ENCODE measurements at places on chromosomes 3 and 15. TPM values are rescaled to one million over a fixed set of nuclear protein-coding genes. Genes with fewer than 3 reads are reported as not detected.
A peak's percentile ranks its signal among the peaks of the same experiment; 100 is the strongest.

Gene PARP3
- total RNA-seq: 16.1 TPM

Gene NDN
- total RNA-seq: not detected

Gene GPR176
- total RNA-seq: 12.7 TPM

Gene KBTBD13
- not detected for total RNA-seq

Gene GOLGA8S
- 0.15 TPM for total RNA-seq

GRCh38 chr3:171755015-171755589, 55.2 kb downstream of the PLD1 start:
- no peak for DNase-seq

GRCh38 chr3:82633319-82633718, 871.9 kb upstream of the GBE1 start:
- DNase-seq: no peak

DNA sequence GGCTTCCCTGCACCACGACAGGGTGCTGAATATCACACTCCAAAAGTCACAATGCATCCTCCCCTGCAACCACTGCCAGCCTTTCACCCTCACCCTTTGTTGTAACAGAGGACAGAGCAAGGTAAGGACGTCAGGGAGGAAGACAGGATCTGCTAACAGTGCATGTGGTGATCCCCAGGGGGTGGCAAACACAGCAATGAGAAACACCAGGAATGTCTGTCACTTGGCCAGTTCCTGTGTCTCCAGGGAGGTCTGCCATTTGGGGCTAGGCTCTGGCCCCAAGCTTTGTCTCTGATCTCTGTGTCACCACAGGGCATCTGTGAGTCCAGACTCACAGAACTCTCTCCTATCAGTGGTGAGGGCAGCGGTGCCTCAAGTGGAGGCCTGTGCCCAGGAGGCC, 54.3 kb upstream of the SLC24A5 start:
- no peak for DNase-seq

GRCh38 chr3:26271848-26272247, 350.7 kb upstream of the LRRC3B start:
- DNase-seq: no peak

DNA sequence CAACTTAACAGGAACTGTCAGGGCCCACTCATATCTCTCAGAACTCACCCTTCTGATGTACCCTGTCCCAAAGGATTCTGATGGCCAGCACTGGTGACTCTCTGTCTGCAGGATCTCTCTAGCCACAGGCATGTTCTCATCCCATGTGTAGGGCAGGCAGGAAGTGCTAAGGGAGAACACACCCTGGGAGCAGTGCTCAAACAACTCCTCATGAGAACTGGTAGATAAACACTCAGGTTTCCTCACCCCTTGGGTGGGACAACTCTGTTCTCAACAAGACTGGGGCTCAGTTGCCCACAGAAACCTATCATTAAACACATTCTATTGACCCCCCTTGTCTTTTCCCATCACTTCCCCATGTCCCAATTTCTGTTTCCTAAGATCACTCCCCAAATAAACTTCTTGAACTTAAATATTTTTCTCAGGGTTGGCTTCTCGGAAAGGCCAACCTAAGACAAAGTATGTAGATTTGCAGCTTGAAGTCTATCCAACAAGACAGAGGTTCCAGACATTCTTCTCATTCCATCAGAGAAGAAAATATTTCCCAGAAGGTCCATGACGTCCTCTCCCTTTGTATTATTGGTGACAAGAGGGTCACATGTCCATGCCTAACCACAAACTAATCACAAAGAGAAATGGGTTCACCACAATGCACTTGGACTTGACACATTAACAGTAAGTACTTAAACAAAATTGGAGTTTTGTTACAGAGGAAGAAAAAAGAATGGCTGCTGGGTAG, 276.6 kb upstream of the GADL1 start:
- no peak for DNase-seq

DNA sequence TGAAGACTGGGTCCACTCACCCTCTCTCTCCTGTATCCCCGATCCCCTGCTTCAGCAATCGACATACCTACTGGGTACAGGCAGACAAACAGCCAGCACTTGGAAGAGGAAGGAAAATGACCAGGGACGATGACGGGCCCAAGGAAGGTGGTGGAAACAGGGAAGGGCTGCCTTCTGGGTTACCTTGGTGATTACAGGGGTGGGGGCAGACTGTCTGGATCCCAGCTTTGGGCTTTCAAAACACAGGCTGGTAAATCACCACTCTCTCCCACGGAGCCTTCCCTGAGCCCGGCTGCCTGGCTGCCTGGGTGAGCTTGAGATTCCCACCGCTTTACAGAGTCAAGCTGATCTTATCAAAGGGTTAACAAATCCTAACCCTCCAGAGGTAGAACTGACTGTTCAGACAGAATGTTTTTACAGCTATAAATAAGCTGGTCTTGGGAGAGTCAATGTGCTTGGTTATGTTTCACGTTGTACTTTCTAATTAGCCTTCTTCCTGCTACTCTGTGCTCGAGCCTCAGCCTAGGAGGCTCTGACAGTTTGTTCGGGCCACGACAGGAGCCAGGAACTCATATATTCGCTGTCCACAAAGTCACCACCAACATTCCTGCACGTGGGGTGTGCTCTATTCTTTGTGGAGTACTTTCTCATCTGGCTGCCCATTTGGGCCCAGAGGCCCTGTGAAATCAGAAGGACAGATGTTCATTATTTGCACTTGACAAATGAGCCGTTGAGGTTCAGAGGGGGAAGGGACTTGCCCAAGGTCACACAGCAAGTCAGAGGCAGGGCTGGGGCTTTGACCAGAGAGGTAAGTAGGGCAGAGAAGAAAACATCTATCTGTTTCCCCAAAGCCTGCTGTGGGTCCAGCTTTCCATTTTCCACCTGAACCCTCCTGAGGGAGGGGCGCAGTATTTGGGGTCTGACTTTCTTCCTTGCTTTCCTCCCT, 63.5 kb downstream of the FEM1B start:
- DNase-seq: no peak

GRCh38 chr3:76310667-76311066, 525.3 kb upstream of the ZNF717 start:
- no peak for DNase-seq

- DNase-seq: no peak
These were observed 812.4 kb upstream of the DPPA4 start for GRCh38 chr3:110149763-110150162.

DNA sequence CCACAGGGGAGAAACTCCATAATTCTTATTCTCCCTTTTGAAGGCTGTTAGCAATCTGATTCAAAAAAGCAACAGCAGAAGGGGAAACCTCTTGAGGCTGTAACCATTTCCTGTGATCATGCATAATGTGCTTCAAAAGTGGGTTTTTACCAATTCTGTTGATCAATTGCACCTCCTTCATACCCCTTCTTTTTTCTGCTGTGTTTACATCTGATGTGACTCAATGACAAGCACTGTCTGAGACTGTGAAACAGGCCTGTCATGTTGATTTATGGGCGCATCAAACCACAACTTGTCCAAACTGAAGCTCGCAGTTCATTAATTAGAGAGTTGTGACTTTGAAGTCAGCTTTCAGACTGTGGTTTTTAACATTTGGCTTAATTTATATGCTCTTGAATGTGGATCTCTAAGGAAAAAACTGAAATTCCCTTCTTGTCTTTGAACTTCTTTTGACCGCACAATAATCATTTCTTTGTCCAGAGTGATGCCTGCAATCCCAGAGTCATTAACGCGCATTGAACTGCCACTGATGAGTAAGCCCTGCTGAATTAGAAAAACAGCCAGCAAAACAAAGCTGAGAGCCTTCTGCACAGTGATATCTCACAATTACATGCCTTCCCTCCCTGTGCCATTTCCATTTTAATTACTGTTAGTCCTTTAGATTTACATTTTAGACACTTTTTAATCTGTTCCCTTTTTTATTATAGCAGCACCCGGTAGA, 532.8 kb downstream of the FOXP1 start:
- no peak for DNase-seq

GRCh38 chr3:170864525-170865208, 5.3 kb downstream of the RPL22L1 start:
- no peak for DNase-seq

DNA sequence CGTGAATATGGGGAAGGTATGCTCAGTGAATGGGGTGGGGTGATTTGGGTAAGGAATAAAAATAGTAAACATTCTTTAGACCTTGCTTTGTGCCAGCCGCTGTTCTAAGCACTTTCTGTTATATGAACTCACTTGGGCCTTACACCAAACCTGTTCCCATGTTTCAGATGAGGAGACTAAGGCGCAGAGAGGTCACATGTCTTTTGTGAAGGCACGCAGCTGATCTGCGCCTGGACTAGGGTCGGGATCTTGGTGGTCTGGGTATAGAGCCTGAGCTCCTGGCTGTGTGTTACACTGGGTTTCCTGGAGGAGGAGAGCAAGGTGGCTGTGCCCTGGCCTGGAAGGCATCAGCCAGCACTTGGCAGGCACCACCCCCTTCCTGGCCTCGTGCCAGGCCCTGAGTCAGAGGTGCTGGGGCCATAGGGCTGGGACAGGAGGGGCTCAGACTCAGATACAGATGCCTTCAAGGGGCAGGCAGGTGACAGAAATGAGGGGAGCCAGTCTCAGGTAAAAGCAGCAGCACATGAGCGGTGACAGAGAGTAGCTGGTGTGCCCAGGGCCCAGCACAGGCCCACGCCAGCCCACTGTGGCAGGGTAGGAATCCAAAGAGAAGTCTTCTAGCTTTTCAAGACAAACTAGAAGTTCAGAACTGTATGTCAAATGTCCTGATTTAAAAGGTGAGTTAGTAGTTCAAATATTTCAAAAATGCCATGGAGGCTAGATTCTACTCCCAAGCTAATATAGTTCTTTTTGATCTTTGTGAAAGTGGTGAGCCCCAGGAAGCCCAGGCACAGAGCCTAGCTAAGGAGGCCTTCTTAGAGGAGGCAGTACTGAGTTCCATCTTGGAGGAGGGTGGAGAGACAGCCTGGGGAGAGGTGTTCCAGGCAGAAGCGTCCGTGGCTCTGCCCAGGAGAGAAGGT, 83.1 kb downstream of the DNAJB8 start:
- peak; percentile 8 for DNase-seq

DNA sequence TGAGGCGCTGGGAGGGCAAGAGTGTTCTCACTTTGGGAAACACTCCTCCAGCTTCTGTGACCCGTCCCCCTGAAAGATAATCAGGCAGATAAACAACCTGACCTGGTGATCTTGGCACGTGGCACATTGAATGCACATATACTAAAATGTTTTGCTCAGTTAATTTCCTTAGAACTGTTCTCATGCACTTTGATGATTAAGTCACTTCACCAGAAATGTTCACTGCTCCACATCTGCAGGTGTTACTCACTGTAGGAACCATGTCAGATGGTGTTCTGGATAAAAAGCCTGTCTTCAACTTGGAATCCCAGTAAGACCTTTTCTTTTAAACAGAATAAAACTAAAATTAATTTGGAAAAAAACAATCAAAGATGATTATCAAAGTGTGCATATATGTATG, 24.6 kb upstream of the NIPA2 start:
- DNase-seq: no peak

GRCh38 chr3:173371848-173372487, 25.6 kb upstream of the NLGN1 start:
- DNase-seq: no peak

DNA sequence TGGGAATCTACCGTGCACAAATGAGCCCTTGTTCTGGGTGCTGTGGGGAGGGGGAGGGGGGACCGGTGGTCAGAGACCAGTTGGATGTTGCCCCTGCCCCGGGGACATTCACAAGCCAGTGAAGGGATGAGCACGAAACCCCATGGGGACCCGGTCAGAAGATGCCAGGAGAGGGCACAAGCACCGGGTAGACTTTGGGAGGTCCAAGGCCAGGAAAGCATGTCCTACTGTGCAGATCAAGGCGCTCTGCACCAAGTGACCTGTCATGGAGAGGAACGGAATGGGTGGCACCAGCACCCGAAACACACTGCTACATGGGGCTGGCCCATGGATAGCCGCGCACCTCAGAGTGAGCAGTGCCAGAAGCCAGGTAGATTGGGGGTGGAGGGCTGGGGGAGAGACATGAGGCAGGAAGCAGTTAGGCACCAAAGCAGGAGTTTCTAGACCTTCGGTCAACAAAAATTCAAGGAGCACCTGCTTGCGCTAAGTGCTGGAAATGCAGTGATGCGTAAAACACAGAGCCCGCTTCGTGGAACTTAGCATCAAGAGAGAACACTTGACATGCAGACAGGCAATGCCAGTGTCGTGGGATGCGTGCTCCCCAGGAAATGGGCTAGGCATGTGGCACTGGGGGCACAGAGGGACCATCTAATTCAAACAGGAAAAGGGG, 99.1 kb downstream of the CPN2 start:
- DNase-seq: no peak

DNA sequence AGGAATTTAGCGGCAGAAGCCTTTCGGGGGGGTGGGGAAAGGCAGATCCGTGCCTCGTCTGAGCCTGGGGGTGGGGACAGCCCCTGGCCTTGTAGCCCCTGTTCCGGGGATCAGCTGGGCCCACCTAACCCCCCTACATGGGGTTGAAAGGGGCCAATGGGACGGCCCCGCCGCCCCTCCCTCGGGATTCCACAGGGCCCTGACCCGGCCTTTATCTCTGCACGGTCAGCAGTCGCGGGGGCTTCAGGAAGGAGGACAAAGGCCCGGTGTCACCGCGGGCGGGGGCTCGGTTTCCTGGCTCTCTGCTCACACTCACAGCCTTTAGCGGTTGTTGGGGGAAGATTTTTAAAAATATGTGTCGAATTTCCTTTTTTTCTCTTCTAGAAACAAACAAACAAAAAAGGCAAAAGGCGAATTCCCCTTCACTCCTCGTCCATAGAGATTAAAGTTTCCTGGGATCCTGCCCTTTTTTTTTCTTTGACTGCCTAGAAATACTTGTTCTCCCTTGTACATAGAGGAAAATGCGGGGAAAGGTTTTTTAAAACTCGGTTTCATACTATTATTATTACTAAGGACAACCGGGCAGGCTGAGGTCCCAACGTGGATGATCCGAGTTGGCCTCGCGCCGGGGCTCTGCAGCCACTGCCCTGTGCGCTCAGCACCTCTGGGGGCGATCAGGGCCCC, 7.9 kb downstream of the FOXL2 start:
- DNase-seq: no peak

All from Panc1 (cell line).